Fibroblast of skin of abdomen (primary cell): ENCODE measurements at places on chromosomes 6 and 20.

DNA sequence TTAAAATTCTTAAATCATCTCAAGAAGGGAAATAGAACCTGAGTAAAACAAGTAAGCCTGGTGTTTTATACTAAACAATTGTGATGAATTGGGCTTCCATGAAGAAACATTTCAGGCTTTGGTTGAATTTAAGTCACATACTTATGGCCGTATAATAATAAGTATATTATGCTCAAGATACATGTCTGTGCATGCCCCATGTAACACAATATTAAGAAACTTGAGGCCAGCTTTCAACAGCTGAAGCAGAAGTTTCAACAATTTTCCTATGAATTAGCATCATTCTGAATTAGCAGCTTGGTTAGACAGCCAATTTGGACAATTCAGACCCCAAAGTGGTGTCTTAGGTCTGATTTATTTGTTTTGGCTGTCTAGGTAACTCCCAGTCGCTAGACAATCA lies 243.7 kb downstream of the MYLK4 start:
- no peak for DNase-seq

GRCh38 chr6:76972474-76972873 lies 490.8 kb downstream of the HTR1B start:
- DNase-seq = no peak

- no peak for DNase-seq
Observed at GRCh38 chr20:53786071-53786444, 192.4 kb upstream of the ZNF217 start.

DNA sequence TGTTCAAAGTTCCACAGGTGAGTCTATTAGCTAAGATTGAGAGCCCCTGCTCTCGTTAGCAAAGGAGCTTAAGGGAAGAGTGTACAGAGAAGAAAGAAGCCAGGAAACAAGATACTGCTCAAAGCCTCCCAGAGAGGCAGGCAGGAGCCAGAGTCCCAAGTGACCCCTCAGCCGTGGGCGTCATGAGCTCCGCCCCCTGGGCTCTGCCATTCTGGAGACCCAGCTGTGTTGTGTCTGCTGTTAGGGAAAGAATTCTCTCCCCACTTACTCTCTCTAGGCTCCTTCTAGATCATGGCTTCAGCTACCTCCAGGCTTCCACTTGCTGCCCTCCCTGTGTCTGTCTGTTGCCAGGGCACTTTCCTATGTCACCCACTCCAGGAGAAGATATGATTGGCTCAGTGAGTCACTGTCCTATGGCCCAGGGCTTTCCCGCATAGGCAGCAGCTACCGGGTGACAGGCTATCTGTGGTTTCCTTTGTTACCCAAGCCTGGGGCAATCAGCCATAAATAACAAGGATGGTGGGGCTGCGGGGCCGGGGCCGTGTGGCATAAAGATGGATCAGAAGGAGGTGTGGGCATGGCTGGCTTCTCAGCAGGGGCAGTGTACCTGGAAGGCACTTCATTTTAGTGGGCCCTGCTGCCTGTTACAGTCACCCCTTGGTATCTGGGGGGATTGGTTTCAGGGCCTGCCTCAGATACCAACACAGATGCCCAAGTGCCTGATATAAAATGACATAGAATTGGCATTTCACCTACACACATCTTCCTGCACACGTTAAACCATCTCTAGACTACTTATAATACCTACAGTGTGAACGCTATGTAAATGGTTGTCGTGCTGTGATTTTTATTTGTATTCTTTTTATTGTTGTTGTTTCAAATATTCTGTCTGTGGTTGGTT lies 118.9 kb downstream of the ARMC2 start:
- DNase-seq = no peak

DNA sequence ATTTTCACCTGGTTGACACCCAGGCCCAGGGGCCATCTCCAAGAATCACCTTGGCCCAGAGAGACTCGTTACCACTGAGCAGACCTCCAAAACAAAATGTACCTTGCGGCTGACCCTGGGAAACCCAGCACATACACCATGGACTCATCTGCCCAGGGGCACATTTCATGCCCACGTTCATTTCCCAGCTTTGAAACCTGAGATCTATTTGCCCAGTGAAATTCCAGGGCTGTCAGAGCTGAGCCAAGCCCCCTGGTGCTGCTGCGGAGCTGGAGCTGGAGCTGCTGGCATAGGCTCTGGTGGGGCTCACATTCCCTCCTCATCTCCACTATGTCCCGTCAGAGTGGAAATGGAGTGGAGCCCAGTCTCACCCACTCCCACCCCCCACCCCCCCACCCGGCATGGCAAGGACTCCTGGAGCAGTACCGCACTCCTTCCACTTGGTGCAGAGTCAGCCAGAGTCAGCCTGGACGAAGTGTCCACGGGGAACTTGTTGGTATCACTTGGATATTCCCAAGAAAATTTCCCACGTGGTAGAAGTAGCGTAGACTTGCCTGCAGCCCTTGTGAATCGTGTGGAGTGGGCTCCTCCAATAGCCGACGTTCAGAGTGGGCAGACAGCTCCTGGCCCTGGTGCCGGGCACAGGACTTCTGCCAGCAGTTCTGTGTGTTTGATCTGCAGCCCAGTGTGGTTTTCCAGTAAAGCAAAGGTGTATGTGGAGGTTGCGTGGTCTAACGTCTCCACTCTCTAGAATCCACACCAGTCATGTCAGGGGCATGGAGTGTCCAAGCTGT lies 18.1 kb upstream of the OSER1 start:
- DNase-seq = no peak

DNA sequence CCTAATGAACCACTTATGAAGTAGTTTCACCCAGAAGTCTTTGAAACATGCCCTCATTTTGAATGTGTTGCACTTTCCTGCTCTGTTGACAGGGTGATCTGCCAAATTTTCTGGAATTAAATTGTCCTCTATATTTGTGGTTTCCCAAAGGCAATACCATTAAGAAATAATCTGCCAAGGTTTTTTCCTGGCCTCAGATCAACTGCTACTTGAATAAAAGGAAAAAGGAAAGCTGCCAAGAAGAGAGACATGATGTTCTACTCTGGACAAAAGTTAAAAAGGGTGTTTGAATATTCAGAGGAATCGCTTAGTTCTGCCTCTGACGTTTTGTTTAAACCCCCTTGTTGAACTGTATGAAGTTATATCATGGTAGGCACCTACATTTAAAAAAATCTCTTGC lies 37.4 kb upstream of the ARMH2 start:
- DNase-seq = no peak

DNA sequence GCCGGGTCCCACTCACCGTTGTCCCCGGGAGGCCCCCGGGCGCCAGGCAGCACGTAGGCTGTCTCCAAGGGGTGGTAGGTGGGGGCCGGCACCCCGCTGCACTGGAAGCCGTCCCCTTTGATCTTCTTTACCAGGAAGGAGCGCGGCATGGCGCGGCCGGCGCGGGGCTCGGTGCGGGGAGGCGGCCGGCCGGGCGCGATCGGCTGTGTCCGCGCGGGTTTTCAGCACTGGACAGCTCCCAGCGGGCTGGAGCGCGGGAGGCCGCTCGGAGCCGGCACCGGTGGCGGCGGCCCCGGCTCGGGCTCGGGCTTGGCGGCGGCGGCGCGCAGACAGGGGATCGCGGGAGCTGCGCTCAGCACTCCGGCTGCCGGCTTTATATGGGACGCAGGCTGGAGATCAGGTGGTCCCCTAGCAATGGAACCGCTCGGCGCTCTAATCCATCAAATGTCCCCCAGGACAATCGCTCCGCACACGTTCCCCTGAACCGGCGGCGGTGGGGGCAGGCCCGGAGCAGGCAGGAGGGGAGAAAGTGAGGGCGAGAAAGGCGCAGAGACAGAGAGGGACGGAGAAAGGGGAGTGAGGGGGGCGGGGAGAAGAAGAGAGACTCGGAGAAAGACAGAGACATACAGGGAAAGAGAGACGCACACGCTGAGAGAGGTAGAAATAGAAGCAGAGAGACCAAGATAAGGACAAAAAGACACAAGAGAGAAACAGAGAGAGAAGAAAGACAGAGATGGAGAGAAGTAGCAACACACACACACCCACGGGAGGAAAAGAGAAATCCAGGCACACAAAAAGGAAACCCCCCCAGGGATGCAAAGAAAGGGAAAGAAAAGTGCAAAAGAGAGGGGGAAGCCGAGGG lies at the start of gene SCRT2:
Gene SCRT2 (minus strand): TSS at position 350 of the 862 bp plus-strand sequence. CDS start 201 bp downstream, at position 149.
- DNase-seq = peak; percentile 75

DNA sequence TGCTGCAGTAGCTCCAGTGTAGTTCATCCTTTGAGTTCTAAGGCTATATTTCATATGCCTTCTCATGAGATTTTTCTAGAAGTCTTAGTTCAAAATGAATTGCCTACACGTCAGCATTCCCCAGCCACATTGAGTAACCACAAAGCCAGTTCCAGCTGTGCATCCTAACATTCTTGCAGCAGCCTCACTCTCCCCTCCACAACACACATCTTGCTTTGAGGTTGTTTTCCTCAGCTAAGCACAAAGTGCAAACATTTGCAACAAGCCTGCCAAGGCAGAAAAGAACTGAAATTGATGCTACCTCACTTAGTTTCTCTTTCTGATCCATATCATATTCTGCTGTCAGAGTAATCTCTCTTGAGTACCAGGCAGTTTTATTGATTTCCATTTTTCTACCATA lies 160.7 kb upstream of the KCNQ5 start:
- DNase-seq = peak; percentile 78

- DNase-seq = peak; percentile 15
Observed at GRCh38 chr6:147194652-147195411, 9.4 kb upstream of the STXBP5 start.

DNA sequence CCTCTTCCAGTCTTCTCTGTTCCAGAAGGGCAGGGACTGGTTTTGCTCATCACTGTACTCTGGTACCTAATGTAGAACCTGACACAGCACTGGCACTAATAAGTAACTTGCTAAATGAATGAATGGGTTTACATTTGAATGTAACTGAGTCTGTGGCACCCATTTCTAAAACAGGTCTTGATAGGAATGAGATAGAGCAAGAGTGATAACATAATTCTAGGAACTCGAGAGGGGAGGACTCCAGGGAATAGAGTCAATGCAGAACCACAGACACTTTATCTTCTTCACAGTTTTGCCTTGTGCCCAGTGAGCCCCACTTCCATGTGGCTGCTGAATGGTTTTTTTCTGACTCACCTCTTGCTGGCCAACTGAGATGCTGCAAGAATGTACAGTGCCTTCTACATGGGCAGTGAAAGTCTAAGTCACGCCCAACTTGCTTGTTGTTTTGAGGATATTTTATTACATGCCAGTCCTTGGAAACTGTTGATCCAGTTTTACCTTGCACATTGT lies 61.1 kb downstream of the TBC1D7 start:
- DNase-seq = no peak

DNA sequence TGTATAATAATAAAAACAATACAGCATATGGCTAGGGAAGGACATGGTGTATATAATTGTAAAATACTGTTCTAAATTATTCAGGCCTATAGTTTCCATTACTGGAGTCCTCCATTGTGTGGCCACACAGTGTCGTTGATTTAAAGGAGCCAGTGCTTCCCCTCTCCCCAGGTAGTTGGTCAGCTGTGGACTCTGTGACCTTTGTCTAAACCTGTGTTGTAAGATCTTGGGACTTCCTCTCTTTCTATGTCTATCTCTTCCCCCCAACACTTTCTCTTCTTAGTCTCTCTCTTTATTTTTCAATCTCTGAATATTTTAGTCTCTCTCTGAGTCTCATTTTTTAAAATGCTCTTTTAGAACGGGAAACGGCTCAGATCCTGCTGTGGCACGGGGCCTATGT lies 35.6 kb downstream of the BRPF3 start:
- DNase-seq = no peak

- DNase-seq = no peak
Observed at GRCh38 chr6:11273406-11274065, 41.1 kb upstream of the NEDD9 start.

DNA sequence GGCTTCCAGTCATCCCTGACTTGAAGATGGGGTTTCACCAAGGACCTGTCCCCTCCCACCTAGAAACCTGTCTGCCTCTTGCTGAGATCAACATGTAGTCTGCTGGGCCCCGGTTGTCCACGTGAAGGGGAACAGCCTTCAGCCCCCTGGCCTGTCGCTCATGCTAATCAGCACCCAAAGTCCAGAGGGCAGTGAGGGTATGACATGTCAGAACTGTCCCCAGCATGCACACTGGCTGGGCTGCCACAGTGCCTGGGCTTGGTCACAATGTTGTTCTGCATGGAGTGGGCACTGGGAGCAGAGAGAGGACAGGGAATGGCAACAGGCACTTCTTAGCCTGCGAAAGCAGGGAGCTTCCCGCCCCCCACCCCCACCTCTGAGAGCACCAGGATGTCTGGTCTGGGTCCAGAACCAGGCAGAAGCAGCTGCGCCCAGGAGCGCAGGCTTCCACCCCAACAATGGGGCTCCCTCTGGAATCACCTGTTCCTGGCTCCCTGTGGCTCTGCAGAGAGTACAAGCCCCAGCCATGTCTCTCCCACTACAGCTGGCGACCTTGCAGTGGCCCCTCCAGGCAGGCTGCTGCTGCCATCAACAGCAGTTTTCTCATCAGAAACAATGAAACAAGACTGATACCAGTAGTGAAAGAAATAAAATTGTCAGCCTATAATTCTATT lies 182.7 kb downstream of the KHDRBS2 start:
- DNase-seq = no peak

DNA sequence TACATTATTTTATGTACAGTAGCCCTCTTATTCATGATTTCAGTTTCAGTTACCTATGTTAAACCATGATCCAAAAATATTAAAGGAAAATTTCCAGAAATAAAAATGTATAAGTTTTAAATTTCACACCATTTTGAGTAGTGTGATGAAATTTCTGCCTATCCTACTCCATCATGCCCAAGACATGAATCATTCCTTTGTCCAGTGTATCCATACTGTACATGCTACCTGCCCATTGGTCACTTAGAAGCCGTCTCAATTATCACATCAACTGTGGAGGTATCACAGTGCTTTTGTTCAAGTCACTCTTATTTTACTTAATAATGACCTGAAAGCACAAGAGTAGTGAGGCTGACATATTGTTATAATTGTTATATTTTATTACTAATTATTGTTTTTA lies 32.3 kb upstream of the PLCB4 start:
- no peak for DNase-seq

DNA sequence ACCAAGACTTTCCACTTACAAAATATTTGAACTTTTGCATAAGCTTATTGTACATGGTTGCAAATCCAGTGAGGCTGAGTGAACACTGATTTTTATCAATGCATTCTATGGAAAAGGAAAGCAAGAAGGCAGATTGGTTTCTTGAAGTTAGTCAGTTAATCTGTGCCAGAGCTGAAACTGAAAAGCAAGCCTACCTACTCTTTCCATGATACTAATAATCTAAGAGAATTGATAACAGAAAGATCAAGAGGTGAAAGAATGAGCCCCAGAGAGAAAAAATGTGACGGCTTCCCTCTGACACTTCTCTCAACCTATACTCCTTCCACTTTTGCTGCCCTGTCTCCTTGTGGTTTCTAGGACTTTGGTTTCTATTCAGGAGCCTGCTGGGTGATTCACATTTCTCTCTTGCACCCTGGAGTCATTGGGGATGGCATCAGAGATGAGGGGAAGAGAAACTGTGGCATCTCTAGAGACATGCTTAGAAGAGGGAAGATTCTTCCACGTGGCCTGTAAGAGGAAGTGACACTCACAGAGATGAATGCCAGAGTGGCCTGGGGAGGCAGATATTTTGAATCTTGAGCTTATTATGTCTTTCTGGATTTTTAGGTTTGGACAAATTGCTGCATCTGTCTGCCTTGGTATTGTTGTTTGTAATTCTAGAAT lies 158.6 kb upstream of the RIMS1 start:
- DNase-seq = no peak
